ENCODE measurements at places on chromosomes 12 and 14.

DNA sequence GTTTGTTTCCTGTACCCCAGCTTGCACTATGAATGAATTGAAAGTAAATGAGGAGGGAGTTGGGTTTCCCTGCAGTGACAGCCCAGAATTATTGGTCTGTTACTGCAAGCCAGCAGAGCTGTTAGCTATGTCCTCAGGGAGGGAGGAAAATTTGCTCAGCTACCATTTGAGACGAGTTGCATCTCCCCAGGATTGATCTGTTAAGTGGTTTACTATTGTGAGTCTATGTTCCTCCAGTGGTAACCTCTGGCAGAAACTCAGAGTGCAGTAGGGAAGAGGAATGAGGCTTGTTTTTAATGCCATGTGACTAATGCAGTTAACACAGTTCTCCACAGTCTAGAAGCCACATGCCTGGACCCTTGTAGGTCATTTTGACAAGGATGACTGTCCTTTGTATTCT, 173.9 kb downstream of the SLC15A4 start:
- no peak for DNase-seq

GRCh38 chr14:72780751-72781150, 113.2 kb downstream of the DPF3 start:
- DNase-seq, result no peak

GRCh38 chr12:131114271-131114670, 160.6 kb downstream of the ADGRD1 start:
- DNase-seq, result no peak

DNA sequence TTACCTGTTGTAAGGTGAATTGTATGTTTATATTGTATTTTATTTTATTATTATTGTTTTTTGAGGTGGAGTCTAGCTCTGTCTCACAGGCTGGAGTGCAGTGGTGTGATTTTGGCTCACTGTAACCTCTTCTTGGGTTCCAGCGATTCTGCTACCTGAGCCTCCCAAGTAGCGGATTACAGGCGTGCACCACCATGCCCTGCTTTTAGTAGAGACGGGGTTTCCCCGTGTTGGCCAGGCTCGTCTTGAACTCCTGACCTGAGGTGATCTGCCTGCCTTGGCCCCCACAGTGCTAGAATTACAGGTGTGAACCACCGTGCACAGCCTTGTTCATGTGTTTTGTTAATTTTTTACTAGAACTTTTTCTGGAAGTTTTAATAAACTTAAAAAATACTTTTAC, 3.8 kb downstream of the ATF7IP start:
- no peak for DNase-seq

GRCh38 chr12:54075974-54076373, 22.3 kb downstream of the HOXC4 start:
- DNase-seq, result no peak

DNA sequence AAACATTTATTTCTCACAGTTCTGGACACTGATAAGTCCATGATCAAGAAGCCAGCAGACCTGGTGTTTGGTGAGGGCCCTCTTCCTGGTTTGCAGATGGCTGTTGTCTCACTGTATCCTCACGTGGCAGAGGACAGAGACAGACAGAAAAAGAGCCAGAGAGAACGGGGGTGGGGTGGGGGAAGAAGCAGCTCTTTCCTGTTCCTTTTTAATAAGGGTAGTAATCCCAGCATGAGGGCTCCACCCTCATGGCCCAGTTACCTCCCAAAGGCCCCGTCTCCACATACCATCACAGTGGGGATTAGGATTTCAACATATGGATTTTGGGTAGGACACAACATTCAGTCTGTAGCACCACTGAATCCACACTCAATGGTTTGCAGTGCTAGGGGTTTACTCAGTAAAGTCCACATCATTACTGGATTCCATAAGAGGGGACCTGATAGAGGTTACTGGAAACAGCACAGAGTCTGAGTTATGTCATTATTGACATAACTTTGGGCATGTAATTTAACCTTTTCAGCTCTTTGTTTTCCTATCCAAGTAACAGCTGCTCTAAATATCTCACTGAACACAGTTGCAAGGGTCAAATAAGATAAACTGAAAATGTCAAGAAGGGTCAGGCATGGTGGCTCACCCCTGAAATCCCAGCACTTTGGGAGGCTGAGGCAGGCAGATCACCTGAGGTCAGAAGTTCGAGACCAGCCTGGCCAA, 53.2 kb downstream of the RPAP3 start:
- DNase-seq, result no peak

DNA sequence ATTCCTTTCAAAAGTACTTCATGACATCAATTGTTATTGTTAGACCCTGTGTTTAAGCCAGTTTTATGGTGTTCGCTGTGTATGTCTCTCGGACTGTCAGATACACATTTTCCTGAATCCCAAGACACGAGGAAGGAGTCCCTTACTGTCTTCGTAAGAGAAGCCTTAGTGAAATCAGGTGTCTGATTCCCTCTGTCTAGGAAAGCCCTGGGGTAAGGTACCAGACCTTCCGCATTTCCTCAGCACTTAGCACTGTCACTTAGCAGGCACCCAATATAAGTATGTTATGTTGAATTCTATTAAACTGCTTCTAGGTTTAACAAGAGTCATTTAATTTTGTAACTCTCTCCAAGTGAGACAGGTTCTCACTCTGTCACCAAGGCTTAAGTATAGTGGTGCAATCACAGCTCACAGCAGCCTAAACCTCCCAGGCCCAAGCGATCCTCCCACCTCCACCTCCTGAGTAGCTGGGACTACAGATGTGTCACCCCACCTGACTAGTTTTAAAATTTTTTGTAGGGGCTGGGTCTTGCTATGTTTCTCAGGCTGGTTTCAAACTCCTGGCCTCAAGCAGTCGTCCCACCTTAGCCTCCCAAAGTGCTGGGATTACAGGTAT, 111.0 kb downstream of the BBS10 start:
- no peak for DNase-seq

GRCh38 chr12:132452596-132453350, 37.2 kb upstream of the FBRSL1 start:
- DNase-seq, result no peak

DNA sequence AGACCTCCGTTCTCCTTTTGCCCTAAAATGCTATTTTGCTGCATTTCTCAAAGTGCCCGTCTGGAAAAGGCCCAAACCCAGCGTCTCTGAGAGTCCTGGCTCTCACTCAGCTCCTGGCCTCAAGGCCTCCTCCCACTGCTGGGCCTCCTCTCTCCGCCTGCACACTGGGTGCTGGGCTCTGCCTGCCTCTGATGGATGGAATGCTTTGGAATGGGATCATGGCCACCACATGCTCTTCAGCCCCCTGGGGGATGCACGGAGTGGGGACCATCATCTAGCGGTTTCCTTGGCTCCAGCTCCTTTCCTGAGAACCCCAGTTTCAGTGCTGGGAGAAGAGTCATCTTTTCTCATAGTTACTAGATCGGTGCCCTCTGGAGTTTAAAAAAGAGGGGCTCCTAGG, 65.2 kb downstream of the KDM2B start:
- DNase-seq, result no peak

- DNase-seq, result no peak
Observed at GRCh38 chr14:92348154-92348553, 25.2 kb downstream of the SLC24A4 start.

GRCh38 chr12:5124401-5124800, 80.7 kb downstream of the KCNA5 start:
- DNase-seq, result no peak

DNA sequence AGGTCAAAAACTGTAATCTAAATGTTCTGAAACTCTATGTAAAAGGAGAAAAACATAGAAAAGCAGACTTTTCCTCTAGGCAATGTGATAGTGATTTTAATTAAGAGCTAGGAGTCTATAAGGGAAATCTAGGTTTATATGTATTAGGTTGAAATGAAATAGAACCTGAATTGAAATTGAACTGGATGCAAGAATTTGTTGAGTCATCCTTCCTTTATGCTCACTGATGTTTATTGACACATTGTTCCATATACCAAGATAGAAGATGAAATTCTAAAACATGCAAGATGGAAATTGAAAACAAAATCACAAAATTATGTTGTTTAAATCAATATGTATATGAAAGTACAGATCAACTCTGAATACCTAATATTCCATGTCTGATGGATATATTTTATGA, 170.4 kb upstream of the FLRT2 start:
- DNase-seq, result no peak

GRCh38 chr14:102827716-102828115, 50.5 kb downstream of the TRAF3 start:
- no peak for DNase-seq

DNA sequence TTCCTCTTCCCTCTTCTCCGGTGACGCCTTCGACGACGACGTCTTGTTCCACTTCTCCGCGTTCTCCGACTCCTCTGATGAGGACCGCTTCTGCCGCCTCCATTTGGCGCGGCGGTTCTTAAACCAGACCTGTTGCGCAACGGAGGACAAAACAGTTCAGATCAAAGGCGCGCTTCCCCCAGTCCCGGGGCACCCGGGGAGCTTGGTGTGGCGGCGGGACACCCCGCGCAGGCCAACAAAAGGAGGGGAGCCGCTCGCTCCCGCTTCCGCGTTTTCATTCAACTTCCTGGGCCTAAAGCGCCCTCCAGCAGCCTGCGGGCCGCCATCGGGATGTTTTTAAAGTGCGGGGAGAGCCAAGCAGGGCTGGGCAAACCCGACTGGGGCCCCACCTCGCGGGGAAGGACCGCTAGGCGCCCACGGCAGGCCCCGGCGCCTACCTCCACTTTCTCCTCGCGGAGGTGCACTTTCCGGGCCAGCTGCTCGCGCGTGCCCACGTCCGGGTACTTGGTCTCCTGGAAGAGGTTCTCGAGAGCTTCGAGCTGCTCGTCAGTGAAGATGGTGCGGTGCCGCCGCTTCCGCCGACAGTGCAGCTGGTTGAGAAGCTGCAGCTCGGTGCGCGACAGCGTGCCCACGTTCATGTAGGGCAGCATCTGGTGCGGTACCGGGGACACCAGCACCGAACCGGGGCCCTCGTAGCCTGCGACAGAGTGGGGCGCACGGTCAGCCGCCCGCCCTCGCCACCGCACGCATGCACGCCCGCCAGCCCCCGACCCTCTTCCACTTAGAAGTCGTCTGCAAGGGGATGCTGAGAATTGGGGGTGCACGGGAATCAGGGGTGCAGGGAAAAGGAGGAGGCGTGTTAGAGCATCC, 1.2 kb downstream of the GSC start:
- no peak for DNase-seq

- DNase-seq, result no peak
Observed at GRCh38 chr14:57845802-57846531, 19.9 kb downstream of the SLC35F4 start.

DNA sequence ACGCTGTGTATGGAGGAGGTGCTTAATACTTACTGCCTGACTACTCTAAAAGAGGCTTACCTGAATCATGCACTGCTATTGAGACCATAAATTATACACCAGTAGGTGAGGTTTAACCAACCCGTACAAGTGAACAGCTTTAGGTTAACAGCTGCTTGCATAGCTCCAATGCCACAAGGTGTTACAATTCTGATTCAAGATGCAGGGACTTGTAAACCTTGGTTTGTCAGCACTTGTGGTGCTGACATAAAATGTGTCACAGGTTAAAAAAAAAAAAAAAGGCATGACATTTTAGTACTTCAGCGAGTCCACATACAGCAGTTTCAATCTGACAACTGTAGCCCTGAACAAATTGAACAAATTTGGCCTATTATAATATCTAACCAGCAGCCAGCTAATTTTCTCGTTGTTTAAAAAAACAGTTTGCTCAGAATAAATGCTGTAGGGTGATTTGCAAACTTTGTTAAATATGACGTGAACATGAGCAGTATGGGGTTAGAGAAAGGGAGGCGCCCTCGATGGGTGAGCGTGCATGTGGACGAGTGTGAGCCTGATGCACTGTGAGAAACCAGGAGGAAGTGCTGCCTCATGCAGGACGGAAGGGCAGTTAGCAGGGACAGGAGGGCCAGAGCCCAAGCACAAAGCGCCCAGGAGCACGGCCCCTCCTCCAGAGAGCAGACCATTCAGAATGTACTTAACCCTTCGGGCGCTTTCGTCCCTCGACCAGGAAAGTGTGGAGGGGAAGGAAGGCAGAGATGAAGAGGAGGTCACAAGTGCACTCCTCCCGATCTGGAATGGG, 44.7 kb downstream of the TCHP start:
- no peak for DNase-seq

DNA sequence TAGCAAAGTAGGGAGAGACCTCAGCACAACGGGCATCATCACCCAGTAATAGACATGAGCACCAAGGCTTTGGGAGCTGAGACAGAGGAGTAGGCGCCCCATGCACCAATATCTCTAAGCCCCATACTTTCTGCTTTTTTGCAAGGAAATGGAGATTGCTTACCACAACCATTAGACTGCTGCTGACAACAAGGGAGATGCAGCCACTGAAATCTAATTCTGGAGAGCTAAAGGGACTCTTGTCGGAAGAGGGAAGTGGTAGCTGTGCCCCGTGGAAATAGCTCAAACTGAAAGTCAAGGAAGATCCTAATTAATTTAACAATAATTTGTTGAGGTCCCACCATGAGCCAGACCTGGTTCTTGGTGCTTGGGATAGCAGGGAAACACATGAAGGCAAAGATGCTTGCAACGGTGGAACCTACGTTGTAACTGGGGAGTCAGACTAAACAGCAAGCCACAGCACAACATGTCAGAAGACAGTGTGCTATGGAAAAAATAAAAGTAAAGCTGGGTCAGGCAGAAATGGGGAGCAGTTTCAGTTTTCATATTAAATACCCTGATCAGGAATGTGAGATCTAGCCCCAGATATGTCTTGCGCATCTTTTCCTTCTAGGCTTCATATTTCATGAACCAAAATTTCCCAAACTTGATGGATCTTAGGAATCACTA, 1131.0 kb downstream of the BCL11B start:
- DNase-seq, result no peak

- DNase-seq, result no peak
Observed at GRCh38 chr12:89348894-89349699, 3.2 kb downstream of the DUSP6 start.

GRCh38 chr12:68536885-68537485, 73.7 kb upstream of the RAP1B start:
- DNase-seq, result no peak

DNA sequence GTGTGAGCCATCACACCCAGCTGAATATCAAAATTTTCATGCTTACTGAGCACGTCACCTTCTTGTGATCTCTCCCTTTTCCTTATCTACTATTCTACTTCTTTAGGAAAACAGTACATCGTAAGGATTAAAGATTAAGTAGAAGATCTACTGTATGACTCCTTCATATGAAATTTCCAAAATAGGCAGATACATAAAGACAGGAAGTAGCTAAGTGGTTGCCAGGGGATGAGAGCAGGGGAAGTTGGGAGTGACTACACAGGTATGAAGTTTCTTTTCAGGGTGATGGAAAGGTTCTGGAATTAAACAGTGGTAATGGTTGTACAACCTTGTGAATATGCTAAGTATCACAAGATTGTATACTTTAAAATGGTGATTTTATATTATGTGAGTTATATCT, 36.5 kb upstream of the CERS5 start:
- no peak for DNase-seq
